ENCODE measurements at places on chromosomes 7 and 10.

DNA sequence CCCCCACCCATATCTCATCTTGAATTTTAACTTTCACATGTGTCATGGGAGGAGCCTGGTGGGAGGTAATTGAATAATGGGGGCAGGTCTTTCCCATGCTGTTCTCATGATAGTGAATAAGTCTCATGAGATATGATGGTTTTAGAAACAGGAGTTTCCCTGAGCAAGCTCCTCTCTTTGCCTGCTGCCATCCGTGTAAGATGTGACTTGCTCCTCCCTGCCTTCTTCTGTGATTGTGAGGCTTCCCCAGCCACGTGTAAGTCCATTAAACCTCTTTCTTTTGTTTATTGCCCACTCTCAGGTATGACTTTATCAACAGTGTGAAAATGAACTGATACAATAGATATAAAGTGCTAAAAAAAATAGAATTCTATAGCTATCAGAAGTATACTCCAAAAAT lies 168.8 kb downstream of the CXCL12 start:
- no peak for DNase-seq

DNA sequence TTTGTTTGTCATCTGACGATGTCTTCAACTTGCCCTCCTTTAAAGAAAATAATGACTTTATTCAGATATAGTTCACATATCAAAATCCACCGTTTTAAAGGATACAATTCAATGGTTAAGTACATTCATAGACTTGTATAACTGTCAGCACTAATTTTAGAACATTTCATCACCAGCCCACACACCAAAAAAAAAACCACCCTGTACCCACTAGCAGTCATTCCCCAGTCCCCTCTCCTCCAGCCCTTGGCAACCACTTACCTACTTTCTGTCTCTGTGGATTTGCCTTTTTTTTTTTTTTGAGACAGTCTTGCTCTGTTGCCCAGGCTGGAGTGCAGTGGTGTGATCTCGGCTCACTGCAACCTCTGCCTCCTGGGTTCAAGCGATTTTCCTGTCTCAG lies 5.3 kb upstream of the HILPDA start:
- no peak for DNase-seq

DNA sequence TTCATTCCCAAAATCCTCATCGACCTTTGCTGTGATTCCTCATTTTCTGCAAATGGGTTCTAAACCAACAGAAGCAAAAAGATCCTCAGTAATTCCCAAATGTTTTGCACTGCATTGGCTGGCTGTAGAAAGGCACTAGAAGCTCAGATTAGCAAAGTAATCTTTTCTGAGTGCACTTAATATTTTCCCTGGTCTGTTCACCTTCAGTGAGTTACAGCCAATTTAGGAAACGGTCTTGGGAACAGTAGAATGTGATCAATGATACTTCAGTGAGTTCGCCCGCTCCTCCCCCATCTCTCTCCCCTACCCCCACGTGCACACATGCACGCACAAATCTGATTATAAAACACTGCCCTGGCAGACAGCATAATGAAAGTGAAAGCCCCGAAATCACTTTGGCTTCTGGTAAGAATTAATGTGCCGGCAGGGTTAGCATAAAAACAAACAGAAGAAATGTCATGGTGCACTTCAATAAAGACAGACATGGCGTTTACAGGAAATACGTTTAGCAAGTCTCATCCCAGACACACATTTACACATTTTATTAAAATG lies 201.3 kb upstream of the CDCA7L start:
- no peak for DNase-seq

- DNase-seq = no peak
These were observed 32.7 kb upstream of the TARP start for GRCh38 chr7:38306171-38306570.

DNA sequence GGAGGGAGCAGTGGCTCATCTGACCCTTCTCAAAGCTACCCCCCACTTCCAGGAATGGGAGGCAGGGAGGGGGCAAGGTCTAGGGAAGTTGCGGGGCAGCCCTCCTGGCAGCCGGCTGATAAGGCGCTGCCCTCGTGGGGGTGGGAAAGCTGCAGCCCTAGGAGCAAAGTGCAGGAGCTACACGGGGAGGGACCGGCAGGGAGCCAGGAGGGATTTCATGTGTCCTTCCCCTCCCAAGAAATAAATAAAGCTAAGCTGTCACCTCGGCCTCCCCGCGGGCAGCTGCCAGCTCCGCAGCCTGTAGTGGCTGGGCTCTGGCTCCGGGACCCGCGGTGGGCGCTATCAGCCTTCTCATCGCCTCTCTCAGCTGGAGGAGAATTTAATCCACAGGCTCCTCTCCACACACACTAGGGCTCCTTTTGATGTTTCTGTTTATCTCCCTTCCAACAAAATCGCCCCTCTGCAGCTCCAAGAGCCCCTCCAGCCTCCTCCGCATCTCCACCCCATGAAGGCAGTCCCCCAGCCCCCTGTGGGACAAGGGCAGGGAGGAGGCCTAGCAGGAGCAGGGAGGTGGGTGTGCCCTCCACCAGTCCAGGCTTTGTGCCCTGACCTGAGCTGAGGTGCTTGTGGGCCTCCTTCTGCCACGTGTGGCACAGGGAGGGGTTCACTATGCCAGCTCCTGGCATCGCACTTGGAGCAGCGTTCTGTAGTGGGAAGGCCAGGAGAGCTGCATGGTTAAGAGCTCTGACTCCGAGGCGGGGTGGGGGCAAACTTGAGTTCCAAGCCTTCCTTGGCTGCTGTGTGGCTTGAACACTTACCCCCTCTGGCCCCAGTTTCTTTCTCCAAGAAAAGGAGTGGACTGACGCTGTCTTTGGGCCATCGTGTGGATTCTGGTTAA lies 80.5 kb downstream of the C10orf105 start:
- no peak for DNase-seq

DNA sequence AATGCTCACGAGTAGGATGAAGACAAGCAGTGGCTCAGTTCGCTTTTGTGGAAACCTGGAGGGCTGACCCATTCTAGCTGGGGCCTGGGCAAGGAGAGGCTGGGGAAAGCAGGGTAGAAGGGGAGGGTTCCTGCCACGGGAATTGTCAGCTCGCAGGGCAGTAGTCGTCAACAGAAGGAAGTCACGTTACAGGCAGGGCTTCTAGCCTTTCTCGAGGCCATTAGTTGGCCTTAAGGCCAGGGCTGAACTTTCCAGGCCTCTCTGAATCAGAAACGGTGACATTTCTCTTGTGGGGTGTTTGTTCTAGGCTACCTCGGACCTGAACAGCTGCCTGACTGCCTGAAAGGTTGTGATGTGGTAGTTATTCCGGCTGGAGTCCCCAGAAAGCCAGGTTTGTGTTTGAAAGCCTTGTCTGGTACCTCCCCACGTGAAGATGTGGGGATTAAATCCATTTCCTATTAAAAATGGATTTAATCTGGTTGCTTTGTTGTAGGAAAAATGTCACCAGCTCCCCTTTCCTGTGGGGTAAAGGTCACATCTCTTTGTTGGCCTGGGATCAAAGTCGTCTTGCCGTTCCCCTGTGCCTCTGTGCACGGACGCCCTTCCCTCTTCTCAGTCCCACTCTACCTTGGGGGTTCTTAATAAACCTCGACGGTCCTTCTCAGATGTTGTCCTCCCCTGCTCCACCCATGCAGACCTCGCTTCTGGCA lies 9.4 kb downstream of the MDH2 start:
- DNase-seq = no peak

- DNase-seq = no peak
These were observed 34.2 kb downstream of the CYP17A1 start for GRCh38 chr10:102802920-102803534.

GRCh38 chr10:3452683-3453361 lies 280.2 kb upstream of the PITRM1 start:
- DNase-seq = no peak

GRCh38 chr10:1754506-1755153 lies 17.3 kb upstream of the ADARB2 start:
- no peak for DNase-seq

GRCh38 chr10:97128039-97128492 lies 57.7 kb downstream of the SLIT1 start:
- DNase-seq = no peak

- DNase-seq = no peak
These were observed 152.0 kb upstream of the LRGUK start for GRCh38 chr7:133975130-133975529.

DNA sequence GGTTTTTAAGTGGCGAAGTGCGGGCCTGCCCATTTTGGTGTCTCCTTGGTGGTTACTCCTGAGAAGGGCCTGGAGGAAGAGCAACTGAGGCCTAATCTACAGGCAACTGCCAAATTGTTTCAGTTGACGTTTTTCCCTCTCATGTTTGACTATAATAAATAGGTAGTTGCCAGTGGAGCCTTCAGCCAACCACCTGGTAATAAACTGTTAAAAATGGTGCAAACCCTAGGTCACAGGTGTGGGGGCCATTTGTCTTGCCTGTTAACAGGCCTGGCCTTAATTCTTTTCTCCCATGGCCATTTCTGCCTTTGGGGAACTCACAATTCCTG lies 3.7 kb downstream of the IKZF1 start:
- DNase-seq = no peak

- no peak for DNase-seq
These were observed 5.2 kb downstream of the EBF3 start for GRCh38 chr10:129958629-129959543.

DNA sequence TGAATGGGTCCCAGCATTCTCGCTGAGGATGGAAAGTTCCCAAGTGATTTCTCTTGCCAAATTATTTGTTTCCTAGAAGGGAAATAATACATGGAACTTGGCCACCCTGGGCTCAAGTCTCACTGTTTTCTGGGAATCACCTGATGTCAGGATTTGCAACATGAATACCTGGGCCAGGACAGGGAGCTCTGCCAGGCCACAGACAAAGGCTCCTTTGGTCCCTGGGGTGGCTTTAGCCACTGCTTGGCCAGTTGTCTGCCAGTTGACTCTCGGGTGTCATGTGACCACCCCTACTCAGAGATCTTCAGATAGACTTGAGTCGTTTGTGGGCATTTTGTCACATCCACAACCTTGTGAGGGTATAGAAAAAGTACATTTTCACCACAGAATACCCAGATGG lies 258.0 kb upstream of the HABP2 start:
- DNase-seq = no peak

- no peak for DNase-seq
These were observed 15.2 kb upstream of the CDCA7L start for GRCh38 chr7:21960922-21961321.

DNA sequence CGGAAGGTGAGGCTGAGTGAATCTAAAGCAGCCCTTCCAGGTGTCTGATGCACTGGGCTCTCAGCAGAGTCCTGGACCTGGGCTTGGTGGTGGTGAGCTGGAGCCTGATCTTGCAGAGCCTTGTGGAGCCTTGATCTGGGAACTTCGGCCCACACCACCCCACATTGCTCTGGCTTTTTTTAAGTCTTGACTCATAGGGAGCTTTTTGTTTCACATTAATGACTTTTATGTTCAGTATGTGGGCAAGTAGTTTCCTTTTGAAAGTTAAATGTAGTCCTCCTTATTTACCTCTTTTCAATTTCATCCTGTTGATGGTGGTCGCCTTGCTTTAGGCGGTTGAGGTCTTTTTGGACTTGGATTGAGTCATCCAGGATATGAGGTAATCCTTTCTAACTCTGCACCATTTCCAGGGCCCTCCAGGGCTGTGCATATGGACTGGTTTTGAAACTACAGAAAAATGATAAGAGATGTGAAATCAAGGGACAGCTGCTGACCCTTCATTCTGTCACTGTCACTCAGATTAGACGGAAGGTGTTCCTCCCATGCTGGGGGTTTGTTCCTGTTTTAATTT lies 2.9 kb upstream of the NRAP start:
- DNase-seq = no peak

GRCh38 chr7:1961701-1962276 lies 271.0 kb downstream of the MAD1L1 start:
- DNase-seq = peak; percentile 22

- DNase-seq = no peak
These were observed 18.9 kb downstream of the PLEKHS1 start for GRCh38 chr10:113770346-113770745.

DNA sequence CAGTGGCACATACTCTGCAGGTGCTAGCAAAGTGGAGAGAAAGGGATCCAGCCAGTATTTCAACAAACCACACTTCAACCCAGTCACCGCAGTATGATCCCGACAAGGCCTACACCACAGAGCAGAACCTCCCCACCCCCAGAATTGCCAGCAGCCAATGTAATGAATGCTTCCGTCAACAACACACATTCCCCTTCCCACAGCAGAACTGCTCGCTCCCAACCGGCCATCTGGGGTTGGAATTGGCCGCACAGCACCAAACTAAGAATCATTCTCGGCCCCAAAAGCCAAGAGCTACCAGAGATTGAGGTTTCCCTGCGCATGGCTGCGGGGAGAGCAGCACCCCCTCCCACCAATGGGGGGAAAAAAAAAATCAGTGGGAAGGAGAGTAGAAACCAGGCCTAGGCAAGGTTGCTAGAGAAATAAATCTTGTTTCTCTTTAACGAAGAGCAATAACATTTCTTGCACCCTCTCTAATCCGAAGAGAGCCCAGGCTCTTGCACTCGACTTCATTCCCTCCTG lies 1.1 kb downstream of the WASL start:
- DNase-seq = no peak

DNA sequence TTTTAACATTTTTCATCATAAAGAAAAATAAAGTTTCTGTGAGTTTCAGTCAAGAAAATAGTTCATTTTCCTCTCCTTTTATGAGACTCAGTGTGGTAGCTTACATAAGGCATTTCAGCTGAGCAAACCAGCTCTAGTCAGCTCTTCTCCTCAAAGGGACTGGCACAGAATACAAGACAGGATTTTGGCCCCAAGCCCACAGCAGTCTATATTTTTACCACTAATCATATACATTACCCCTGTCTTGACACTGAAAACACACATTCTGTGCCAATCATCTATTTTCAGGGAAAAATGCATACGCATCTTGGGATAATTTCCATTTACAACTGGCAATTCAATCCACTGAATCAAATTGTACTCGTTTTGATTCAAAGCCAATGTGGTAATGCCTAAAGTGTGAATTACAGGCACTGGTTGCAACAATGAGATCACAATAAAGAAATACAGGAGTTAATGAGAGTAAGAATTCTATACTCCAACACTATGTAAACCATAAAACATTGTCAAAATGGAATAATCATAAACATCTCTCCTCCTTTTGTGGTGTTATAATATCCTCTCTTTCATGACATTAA lies 186.4 kb downstream of the CACNA2D1 start:
- DNase-seq = no peak

GRCh38 chr10:128518000-128518399 lies 391.8 kb upstream of the MKI67 start:
- DNase-seq = no peak

GRCh38 chr10:21989453-21990154 lies 13.9 kb downstream of the DNAJC1 start:
- DNase-seq = no peak

- no peak for DNase-seq
These were observed 18.2 kb downstream of the LIPF start for GRCh38 chr10:88682491-88682890.

DNA sequence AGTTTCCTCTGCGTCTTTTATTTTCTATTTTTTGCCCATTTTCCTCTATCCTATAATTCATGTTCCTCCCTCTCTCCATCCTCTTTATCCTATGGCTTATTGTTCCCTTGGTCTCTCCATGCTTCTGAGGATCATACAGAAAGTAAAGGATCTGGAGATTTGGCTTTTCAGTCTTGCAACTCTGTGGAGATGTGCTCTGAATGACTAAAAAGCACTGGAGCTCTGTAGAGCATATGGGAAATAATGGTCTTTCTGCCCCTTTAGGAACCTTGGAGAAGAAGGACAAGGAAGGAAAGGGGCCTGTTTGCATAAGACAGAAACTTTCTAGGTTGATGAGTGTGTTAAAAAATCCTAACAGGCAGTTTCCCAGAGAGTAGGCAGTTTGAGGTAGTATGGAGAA lies 120.1 kb downstream of the PHTF2 start:
- no peak for DNase-seq

- DNase-seq = peak; percentile 68
These were observed 66.4 kb upstream of the STRIP2 start for GRCh38 chr7:129367700-129368388.

Data from activated CD4-positive, alpha-beta T cell treated with anti-CD3 and anti-CD28 coated beads for 24 hours (primary cell).